ENCODE measurements at places on chromosomes 7 and 10.

DNA sequence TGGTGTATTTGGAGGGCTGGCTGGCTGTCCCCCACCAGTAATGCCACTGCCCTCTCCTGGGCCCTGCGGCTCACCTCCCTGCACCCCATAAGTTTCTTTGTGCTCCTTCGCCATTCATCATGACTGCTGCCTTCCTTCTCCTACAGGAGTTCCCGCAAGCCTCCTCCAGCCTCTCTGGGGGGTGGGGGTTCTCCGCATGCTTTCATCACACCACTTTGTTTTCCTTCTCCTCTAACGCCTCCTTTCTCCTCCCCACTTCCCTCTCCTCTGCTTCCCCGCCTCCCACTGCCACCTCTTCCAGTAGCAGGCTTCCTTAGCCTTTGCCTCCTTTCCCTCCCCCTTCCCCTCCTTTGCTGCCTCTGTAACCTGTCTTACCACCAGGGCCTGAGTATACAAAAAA, 58.1 kb downstream of the PAX2 start:
- no peak for DNase-seq

- no peak for DNase-seq
Observed at GRCh38 chr7:155834486-155835048, 22.3 kb upstream of the SHH start.

DNA sequence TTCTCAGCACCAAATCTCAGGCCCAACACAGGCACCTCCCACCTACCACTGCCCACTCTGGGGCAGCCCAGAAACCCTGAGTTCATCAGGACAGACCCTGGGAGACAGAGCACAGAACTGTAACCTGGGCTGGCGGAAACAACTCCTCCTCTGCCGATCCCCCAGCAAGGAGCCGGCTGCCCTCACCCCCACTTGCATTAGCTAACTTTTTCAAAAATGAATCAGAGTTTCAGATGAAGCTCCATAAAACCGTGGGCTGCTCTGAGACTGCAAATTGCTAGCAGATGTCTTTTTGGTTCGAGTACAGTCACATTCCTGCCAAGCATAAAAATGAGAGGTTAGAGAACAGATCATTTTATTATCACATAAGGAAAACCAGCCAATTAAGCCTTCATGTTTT, 93.4 kb upstream of the PARD3 start:
- no peak for DNase-seq

GRCh38 chr10:61791216-61791615, 110.3 kb upstream of the ARID5B start:
- DNase-seq: no peak

GRCh38 chr7:94590526-94591162, 65.3 kb downstream of the SGCE start:
- DNase-seq: no peak

GRCh38 chr10:100508691-100509150, 10.9 kb downstream of the SEC31B start:
- DNase-seq: no peak

DNA sequence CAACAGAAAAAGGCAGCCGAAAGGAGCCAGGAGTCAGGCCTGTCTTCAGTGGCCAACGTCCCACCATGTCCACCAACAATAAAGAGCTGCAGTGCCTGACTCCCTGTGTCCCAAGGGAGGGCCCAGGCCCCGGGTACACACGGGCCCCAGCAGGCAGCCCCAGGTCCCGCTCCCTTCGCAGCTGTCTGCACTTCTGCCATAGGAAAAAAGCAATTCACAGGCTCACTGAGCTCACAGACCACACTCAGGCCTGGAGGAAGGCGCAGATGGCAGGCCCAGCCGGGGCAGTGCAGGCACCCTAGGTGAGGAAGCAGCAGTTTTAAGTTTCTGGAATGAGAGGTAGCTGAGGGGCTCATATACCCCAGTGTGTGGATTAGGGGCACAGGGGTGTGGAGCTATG, 100.5 kb downstream of the PRKAG2 start:
- DNase-seq: no peak

GRCh38 chr7:148699782-148700629, 1.3 kb downstream of the CUL1 start:
- no peak for DNase-seq

DNA sequence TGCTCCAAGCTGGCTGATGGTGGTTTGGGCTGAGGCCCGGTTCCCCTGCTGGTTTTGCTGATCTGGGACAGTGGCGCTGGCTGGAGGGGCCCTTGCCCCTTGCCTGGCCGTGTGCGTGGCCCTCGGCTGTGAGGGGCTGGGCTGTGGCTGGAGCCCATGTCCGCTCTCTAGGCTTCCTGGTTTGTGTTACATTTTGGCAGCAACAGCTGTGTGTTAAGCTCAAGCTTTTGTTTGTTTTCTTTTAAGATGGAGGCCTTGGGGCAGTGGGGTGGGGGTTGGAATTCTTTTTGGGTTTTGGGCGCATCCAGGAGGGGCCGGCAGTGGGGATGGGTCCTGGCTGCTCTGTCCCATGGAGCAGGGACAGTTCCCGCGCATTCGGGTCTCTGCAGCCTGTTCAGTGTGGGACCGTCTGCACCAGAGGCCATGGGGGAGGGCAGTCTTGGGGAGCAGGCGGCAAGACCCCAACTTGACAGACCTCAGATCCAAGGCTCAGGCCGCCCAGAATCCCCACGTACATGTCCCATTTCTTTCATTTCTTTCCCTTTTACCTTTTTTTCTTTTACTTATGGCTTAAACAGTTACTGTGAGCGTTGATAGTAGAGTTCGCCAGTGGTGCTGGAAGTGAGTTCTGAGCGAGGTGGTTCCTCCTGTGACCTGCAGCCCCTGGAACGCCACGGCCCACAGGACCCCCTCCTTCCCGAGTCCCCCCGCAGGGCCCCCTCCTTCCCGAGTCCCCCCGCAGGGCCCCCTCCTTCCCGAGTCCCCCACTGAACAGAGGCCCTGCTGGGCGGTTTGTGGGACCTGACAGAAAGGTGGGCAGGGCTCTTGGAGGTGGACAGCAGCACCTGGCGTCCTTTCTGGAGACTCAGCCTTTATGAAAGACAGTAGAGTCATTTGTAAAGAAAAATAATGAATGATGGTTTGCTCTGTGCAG, 75.3 kb downstream of the INPP5A start:
- DNase-seq: no peak

DNA sequence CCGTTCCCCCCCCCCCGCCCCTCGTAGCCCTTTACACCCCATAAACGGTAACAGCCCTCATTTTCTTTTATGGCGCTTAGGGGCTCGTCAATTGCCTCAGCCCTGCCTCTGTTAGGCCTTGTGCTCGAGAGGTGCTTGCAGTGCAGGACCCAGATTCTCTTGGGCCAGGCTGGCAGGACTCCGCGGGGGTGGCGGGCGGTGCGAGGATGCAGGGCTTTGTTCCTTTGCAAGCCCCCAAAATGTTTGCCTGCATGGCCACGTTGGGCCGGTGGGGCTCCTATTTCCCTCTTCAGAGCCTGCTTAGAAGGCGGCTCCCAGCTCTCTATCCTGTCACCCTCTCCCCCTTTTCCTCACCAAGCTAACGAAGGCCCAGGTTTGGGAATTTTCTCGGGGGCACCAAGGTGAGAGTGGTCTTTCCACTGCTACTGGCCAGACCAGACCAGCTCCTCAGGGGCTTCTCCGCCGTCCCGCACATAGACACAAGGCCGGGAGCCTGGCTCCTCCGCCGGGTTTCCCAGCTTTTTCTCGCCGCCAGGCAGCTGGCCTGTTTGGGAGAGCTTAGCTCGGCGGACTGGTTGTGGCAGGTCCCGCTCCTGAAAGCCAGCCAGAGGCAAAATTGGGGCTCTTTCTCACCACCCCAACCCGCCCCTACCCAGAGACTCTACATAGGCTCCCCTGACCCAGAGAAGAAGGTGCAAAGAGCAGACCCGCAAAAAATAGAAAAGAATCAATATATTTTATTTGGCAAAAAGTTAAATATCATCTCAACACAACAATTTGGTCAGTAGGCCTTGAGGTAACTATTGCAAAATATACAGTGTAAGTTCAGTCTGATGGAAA, 3.4 kb downstream of the HOXA9 start:
- DNase-seq: no peak

GRCh38 chr7:24339575-24339974, 55.6 kb downstream of the NPY start:
- no peak for DNase-seq

- DNase-seq: no peak
Observed at GRCh38 chr10:76286536-76286935, 855.1 kb downstream of the LRMDA start.

DNA sequence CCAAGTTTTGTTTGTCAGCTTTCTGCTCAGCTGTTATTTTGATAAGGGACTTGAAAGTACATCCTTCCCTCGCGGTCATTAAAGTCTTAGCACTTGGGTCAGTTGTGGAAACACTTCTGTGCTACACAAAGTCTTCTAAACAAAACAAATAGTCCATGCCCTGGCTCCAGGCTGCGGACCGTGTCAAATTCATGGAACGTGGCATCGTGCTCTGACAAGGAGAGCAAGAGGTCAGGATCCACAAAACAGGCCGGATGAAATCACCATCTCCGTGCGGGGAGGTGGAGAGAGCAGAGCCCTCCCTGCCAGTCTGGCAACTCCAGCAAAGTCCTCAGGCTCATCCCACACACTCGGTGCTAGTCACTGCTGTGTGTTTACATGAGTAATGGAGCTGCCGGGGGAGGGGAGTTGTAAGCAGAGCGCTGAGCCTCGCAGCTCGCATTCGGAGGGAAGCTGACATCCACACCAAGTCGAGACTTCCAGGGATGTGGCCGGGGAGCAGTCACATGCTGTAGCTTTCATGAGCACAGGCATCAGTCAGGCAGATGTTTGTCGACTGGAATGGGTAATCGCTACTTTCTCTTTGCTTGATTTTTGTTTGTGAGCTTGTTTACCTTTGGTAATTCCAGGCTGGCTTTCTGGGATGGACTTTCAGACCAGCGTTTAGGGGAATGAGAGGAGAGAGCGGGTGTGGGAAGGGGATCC, 147.6 kb downstream of the ARID5B start:
- peak; percentile 91 for DNase-seq

- no peak for DNase-seq
Observed at GRCh38 chr7:70797109-70797514, 334.8 kb upstream of the GALNT17 start.

DNA sequence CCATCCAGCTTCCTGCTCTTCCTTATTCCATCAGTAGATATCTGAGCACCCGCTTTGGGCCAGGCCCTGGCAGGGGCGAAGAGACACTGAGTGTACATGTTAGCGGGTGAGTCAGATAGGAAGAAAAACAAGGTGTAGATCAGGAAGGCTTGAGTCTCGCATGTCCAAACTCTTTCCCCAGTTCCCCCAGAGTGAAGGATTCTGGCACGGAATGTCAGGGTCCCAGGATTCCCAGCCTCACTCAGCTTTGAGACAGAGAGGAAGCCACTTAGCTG, 24.1 kb upstream of the CHST15 start:
- no peak for DNase-seq

GRCh38 chr7:17319164-17320101, 21.0 kb downstream of the AHR start:
- DNase-seq: no peak

- no peak for DNase-seq
Observed at GRCh38 chr10:23195846-23196600, 3.9 kb downstream of the PTF1A start.

GRCh38 chr10:97270523-97271154, 21.8 kb downstream of the ARHGAP19 start:
- DNase-seq: no peak

- DNase-seq: no peak
Observed at GRCh38 chr7:35036361-35037171, 719 bp downstream of the DPY19L1 start.

- no peak for DNase-seq
Observed at GRCh38 chr10:3260066-3260834, 87.7 kb upstream of the PITRM1 start.

DNA sequence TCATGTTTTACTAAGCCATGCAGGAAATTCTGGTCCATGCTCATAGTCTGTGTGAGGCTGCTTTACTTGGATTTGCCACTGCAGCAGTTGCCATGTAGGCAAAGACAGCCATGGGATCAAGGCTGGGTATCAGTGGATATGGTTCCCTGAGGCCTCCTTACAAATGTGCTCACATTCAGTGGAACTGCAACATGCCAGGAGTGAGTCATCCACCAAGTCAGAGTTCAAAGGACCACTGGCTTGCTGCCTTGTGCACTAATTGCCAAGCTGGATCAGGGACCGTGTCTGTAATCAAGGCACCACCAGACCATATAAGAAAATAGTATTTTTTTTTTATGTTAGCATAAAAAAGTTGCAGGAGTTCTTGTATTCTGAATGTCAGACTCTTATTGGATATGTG, 101.0 kb downstream of the CDCA7L start:
- DNase-seq: no peak

DNA sequence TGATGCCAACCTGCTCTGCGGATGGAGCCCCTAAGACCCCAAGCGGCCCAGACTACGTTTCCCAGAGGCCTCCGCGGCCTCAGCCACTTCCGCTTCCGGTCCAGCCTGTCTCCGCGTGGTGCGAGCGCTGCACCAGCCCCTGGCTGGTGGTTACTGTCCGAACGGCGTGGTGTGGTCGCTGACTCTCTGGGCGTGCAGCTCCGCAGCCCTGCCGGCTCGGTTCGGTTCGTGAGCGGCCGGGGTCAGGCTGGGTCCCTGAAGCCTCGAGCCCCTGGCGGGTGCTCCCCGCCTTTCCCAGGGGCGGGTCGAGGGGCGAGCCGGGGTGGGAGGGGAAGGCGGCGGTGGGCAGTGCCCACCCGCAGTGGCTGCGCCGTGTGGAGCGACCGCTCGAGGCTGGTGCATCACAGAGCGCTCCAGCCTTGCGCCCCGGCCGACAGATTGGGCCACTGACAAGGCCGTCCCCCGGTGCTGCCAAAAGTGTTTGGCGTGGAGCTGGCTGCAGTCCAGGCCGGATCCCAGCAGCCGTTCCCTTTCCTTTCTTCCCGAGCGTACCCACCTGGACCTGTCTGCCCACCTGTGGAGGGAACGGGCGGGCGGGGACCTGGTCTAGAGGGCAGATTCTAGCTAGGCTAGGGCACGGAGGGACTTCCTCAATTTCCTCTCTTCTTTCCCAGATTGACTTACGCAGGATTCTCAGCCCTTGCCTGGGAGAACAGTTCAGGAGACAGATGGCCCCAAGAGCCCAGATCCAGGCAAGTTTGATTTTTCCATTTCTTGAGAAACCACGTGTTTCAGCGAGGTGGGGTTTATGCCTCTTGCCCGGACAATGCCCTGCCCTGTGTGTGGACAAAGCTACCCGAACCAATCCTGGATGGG, at the start of gene ZNF485:
Gene ZNF485, plus strand, starts transcription at position 116 of the 876 bp plus-strand sequence. Its CDS starts 613 bp downstream, at position 729.
- peak; percentile 15 for DNase-seq

- DNase-seq: no peak
Observed at GRCh38 chr10:27717861-27718260, 27.8 kb downstream of the MKX start.

DNA sequence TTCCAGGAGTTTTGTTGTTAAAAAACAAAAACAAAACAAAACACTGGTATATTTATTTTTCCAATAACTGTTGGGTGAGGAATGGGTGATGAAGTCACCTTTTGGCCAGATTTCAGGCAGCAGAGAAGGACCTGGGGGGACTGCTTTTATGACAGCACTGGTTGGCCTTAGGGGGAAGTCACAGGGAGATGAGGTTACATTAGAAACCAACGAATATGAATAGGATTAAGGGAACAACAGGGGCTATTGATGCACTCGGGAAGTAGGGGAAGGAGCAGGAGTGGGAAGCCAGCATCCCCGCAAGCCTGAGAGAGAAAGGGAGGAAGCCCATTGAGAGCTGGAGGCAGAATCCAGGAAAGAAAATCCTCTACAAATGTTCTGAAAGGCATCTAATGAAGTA, 958.4 kb downstream of the TYW1 start:
- DNase-seq: no peak

GRCh38 chr7:118949031-118949430, 724.5 kb downstream of the ANKRD7 start:
- no peak for DNase-seq
